Breast epithelium (tissue), 4 donors: ENCODE measurements at places on chromosomes 16 and 17.

DNA sequence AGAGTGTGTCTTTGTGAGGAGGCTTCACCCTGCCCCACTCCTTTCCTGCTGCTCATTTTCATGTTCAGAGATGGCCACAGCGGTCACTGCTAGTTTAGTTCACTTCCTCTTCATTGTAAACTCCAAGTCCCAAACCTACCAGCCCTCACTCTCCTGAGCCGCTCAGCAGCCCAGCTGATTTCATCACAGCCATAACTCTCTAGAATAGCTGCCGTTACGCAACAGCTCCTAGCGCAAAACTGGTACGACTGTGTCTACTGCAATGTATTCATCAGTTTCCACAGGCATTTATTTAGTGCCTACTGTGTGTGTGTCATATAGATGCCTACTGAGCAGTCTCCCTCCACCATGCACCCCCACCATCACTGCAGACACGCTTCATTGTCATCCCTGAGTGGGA, 233.5 kb upstream of the RPL38 start:
- peak; percentile 43 for DNase-seq

DNA sequence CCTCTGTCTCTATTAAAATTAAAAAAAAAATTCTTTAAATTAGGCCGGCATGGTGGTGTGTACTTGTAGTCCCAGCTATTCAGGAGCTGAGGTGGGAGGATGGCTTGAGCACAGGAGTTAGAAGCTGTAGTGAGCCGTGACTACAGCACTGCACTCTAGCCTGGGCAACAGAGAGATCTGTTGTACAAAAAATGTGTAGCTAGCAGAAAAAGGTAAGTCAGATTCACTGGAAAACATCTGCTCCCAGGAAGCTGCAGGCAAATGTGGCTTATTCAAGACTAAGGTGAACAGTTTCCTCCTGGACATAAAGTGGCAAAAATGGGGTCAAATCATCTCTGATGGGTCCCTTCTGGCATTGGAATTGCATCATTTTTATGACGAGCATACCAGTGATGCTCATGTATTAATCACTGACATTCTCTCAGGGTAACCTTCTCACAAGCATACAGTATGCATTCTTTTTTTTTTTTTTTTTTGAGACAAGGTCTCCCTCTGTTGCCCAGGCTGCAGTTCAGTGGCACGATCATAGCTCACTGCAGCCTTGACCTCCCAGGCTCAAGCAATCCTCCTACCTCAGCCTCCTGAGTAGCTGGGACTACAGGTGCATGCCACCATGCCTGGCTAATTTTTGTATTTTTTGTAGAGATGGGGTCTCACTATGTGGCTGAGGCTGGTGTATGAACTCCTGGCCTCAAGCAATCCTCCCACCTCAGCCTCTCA, 48.7 kb downstream of the CPPED1 start:
- no peak for DNase-seq

DNA sequence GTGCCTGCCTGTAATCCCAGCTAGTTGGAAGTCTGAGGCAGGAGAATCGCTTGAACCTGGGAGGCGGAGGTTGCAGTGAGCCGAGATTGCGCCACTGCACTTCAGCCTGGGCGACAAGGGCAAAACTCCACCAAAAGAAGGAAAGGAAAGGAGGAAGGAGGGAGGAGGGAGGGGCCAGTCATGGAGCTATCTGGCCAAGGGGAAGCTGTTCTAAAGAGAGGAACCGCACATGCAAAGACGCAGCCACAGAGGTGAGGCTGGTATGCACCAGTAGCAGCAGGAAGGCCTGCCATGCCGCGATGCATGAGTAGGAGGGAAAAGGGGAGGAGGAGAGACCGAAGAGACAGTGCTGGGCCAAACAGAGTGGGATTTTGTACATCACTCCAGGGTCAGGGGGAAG, 35.9 kb downstream of the HSBP1 start:
- no peak for DNase-seq

DNA sequence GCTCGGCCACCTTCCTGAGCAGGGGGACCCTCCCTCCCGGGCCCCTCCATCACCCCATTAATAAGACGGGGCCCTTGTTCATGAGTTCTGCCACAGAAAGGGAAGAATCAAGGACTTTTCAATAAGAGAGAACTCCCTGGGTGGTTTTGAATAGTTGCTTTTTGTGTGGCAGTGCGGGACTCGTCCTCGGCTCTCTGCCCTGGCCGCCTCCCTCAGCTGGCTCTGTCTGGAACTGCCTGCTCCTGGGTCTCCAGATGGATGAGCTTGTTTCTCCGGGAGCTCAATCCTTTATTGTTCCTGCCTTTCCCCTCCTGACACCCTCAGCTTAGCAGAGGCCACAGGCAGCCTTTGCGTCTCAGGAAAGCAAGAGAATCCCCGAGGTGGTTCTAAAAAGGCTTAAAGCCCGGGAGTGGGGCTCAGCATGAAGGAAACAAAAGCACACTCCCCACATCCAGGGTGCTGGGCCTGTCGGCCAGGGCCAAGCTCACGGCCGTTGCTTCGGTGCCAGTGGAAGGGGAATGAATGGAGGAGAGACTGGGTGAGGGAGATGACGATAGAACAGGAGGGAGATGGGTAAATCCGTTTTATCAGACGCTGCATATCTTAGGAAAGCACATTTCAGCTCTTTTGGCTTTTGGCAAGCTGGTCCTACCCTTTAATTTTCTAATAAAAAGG, 60.2 kb downstream of the RAI1 start:
- peak; percentile 64 for DNase-seq

GRCh38 chr17:14923981-14924380, 341.1 kb downstream of the PMP22 start:
- no peak for DNase-seq

DNA sequence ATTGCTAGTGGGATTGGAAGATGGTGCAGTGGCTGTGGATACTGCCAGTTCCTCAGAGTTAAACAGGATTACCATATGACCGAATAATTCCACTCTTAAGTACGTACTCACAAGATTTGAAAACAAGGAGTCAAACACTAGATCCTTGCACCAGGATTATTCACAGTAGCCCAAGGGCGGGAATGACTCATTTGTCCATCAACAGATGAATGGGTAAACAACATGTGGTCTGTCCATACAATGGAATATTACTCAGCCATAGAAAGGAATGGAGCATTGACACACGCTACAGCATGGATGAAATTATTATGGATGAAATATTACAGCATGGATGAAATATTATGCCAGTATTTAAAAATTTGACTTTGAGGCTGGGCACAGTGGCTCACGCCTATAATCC, 9.1 kb upstream of the MAPK8IP3 start:
- DNase-seq: no peak

DNA sequence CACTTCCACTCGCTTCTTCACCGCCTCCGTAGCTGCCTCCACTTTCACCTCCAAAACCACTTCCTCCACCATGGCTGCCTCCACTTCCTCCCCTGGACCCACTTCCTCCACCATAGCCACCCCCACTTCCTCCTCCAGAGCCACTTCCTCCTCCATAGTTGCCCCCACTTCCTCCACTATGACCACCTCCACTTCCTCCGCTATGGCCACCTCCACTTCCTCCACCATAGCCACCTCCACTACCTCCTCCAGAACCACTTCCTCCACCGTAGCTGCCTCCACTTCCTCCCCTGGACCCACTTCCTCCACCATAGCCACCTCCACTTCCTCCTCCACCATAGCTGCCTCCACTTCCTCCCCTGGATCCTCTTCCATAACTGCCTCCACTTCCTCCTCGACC, 4.5 kb downstream of the KRT9 start:
- DNase-seq: no peak

- no peak for DNase-seq
Observed at GRCh38 chr16:89569506-89570341, 5.8 kb upstream of the CPNE7 start.

DNA sequence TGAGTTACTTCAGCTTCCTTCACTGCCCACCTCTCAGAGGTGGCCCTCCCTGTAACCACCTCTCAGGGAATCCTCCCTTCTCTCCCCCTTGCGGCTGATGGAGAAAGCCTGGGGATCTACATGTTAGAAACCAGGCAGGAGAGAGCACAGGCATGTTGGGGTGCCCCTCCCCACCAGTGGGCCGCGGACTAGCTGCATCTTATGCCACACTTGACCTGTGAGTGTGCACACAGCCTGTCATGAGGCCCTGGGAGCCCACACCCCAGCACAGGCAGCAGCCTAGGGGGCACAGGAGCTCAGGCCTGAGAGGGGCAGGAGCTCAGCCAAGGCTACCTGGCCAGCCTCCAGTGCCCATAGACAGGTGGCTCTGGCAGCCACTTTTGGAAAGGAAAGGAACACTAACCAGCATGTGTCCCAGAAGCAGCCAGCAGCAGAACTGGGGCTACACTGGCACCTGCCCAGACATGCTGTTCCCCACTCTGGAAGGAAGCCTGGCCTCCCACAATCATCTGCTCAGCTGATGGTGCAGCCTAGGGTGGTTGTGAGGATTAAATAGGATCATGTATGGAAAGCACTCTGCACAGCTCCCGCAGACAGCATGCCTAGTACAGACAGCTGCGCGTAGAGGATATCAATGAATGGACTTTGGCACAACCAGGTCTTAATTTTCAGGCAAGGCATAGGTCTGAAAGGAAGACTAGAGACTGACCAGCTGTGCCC, 60.5 kb downstream of the TMEM132E start:
- DNase-seq: no peak

DNA sequence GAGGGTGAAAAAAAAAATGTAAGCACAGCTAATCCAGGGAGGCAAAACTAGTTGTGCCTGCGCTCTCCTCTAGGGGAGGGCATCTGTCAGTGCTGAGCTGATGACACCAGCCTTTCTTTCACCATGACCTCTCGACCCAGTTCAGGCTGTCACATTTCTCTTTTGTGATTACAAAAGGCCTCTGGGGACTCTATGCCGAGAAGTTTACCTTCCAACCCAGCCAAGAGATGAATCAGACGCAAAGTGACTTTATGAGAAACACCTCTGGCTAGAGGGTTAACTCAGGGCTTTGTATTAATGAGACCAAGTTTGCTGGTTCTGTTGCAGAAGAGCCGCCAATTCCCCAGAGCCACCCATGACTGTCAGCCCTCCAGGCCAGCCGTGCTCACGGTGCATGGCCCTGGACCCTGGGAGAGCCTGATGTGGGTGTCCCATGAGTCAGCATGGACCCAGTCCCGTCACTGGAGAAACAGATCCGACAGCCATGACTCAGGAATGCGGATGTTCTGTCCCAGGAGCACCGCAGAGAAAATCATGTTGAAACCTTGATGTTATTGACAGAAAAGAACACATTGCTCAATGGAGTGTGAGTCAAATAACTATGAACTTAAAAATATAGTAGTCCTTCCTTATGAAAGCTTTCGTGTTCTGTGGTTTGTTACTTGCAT, 437.2 kb downstream of the HS3ST3B1 start:
- DNase-seq: peak; percentile 85

DNA sequence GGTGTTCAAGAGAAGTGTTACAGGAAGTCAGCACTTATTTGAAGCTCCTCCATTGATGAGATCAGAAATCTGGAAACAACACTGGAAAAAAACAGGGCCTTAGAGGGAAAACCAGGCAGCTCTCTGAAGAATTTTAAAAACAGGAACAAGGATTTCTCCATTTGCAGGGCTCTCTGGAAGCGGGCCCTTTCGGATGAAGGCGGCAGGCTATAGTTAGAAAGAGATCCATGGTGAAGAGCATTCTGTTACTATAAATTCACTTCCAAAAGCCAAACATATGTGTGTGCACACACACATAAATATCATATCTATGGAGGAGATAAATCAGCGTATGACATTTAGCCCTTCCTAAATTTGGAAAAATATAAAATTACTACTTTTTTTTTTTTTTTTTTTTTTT, 42.6 kb upstream of the GRIN2A start:
- no peak for DNase-seq

DNA sequence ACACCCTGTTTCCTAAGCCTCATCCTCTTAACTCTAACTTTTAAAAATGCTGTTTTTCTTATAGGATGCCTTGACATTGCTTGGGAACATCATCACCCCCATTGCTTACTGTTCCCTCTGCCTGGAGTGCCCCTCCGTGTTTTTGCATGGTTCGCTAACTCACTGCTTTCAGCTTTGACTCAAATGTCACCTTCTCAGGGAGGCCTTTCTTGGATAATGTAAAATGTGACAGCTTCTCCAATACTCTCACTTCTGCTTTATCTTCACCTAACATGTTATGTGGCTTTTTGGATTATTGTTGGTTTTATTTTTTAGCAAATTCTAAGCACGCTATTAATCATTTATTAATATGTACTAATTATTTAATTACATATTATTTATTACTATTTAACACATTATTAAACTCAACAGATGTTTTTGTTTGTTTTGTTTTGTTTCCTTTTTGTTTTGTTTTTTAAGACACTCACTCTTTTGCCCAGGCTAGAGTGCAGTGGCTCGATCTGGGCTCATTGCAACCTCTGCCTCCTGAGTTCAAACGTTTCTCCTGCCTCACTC, 3.8 kb downstream of the CRYM start:
- DNase-seq: no peak

DNA sequence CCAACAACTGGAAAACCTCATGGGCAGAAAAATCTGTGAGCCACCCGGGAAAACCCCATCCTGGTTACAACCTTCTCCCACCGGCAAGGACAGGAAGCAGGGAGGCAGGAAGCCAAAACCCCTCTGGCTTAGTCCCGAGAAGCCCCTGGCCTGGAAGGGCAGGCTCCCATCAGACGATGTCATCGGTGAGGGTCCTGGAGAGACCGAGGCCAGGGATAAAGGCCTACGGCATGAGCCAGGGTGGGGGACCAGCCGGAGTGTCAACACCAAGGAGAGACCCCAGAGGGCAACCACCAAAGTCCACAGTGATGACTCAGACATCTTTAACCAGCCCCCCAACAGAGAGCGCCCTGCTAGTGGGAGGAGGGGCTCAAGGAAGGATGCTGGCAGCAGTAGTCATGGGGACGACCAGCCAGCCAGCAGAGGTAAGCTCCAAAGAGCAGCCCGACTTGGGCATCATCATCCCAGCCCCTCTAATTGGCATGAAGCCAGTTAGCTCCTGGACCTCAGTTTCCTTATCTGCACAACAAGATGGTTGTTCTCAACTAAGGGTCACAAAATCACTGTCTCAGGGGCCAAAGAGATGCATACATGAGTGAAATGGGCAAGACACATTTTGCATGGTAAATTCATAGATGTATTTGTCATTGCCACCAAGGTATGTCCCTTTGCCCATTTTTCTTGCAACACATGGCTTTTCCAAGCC, 190.7 kb downstream of the KATNIP start:
- no peak for DNase-seq

- no peak for DNase-seq
Observed at GRCh38 chr16:49594685-49595498, 221.3 kb downstream of the C16orf78 start.

GRCh38 chr16:25553711-25554436, 137.9 kb upstream of the HS3ST4 start:
- DNase-seq: no peak

GRCh38 chr17:68294196-68294555, 2.9 kb downstream of the ARSG start:
- no peak for DNase-seq

GRCh38 chr17:63592797-63593196, 7.9 kb upstream of the TACO1 start:
- no peak for DNase-seq

- DNase-seq: no peak
Observed at GRCh38 chr17:37293770-37294169, 82.0 kb upstream of the C17orf78 start.

GRCh38 chr17:79902146-79902791, 63.0 kb upstream of the CBX4 start:
- no peak for DNase-seq
